T-cell (primary cell): ENCODE measurements at places on chromosomes 5 and 9. TPM values are rescaled to one million over a fixed set of nuclear protein-coding genes. Genes with fewer than 3 reads are reported as not detected.

Gene AQP7
- 0.88 TPM for total RNA-seq

DNA sequence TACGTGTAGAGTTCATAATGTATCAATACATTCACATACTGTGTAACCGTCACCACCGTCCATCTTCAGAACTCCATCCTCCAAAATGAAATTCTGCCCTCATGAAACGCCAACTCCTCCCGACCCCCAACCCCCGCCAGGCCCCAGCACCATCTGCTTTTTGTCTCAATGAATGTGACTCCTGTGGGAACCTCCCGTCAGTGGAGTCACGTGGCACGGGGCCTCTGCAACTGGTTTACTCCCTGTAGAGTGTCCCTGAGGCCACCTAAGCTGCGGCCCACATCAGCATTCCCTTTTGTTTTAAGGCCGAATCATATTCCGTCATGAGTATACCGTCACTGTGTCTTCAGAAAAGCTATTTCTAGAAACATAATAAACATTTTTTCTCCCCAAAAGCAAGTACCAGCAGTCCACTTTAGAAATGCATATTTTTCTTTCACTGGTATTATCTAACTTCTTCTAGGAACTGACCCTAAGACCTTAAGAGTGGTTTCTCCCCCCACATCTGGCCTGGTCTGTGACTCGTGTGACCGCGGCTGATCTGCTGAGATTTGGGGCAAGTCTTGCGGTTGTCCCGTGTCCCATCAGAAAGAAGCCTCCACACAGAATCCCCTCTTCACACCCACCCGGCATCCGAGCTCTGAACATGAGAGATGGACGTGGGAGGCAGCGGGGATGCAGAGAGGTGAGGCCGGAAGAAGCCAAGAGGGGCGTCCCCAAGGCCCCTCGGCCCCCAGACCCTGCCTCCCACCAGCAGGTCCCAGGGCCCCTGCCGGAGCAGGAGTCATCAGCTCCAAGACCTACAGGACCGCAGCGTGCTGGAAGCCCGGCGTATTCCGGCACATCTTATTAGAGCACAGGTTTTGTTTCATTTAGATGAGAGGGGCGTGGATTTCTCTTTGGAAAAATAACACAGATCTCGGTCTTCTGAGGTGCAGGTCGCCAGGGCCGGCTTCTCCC, 38.3 kb downstream of the SLC6A3 start:
- DNase-seq: no peak

DNA sequence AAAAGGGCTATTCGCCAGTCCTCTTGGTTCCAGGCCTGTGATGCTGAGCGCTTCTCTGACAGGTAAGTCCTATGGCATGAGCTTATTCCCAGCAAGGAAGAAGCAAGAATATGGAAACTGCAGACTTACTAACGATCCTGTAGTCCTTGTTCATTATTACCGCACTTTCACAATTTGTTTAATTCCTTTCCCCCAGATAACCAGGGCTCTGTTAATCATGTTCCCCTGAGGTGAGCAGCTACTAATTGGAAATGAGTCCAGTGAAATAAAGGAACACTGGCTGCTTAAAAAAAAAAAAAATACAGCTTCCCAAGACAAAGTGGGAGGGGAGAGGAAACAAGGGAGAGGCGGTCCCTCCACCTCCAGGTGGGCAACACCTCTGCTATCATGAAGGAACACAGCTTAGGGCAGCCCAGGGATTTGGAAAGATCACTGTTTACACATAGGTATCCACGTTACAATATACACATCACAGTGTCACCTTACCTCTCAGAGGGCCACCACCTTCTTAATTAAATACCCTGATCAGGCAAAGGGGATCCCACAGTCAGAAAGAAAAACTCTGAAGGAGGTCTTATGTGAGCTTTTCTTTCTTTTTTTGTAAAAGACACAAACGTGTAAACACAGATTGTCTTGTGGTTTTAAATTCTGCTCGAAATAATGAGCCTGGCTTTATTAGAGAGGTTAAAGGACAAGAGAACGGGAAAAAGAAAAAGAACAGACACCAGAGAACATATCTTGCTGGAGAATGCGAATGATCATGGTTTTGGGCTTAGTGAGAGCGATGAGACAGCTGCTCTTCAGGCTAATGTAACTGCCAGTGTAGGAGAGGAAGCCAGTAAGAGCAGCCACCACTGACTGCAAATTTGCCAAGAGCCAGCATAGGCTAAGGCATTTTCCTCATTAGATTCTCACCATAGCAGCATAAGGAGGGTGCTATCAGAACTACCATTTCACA, 258.6 kb downstream of the CRB2 start:
- no peak for DNase-seq

- no peak for DNase-seq
Measured at GRCh38 chr5:168365581-168366081, 74.2 kb downstream of the WWC1 start.

GRCh38 chr5:14440582-14441431, 140.8 kb upstream of the OTULINL start:
- DNase-seq: no peak

DNA sequence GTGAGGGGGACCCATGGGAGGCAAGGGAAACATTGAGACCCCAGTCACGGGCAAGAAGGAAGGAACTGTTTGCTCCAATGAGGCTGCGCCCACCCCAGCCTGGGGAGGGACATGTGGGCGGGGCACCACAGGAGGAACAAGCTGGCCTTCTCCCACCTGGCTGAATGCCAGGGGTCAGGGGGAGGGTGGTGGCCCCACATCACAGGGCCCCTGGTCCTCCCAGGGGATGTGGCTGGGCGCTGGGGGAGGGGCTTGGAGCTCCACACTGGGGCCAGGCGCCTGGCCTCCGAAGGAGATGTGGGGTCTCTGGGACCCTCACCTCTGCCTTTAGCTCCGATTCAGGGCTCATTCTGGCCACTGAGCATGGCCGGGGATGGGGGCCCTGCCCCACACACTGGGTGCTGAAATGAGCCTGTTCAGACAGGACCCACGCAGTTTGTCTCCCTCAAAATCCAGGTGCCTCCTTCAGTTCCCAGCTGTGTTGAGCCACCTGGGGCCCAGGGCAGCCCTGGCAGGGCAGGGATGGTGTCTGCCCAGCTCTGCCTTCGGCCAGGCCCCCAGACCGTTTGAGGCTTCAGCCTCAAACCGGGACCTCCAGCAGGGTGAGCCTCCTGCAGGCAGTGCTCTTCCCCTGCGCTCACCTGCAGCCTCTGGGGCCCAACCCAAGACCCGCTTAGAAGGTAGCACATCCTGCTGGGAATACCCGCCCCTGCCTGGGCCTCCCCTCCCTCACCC, 33.2 kb upstream of the NOTCH1 start:
- no peak for DNase-seq

Gene BAAT
- 0.35 TPM for total RNA-seq

Gene CACNA1B
- total RNA-seq: 0.03 TPM

Gene FGF10
- not detected for total RNA-seq

DNA sequence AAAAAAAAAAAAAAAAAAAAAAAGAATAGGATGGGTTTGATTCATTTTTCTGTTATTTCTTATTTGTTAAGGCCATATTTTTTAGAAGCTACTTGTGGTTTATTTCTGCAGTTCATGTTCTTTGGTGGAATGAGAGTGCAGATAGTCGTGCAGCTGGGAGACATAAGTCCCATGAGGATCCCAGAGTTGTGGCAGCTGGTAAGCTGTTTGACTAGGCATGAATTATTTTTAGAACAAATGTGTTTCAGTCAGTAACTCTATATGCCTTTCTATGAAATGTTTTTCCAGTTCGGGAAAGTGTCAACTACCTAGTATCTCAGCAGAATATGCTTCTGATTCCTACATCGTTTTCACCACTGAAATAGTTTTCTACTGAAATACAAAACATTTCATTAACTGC, 5.0 kb upstream of the NIPSNAP3B start:
- no peak for DNase-seq

GRCh38 chr9:962023-962422, 14.4 kb upstream of the DMRT3 start:
- no peak for DNase-seq

DNA sequence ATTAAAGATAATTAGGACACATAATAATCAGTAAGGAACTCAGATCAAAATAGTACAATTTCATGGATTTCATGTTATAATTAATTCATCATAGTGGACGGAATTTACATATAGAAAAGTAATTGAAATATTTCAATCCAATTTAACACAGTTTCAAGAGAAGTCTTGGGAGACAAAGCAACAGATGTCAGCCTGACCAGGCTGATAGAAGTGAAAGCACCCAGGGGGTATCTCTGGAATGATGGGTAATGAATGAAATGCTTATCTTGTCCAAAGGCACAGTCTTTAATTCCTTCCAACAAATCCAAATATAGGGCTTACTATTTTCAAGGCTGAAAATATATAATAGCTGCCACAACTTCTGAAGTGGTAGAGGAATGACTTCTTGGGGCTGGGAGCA, 629.3 kb upstream of the RGMB start:
- no peak for DNase-seq

- DNase-seq: no peak
Measured at GRCh38 chr5:52896534-52897237, 92.5 kb upstream of the ITGA2 start.

Gene PCDHB7
- not detected for total RNA-seq

DNA sequence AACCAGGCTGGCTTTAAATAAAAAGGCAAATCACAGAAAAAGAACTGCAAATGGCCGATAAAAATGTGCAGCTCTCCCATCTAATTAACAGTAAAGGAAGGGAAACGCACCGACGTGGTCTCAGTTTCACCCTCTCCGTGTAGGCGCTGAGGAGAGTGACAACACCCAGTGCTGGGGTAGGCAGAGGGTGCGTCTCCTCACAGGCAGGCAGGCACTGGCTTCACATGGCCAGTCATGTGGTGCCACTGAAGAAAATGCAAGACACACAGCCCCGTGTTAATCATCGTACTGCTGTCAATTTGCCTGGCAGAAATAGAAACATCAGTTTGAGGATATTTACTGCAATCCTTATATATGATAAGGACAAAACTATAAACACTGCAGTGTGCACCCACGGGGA, 178.4 kb downstream of the FANCC start:
- DNase-seq: no peak

- DNase-seq: no peak
Measured at GRCh38 chr9:14127656-14128055, 186.3 kb downstream of the NFIB start.
